ENCODE measurements at places on chromosomes 16 and 17.

- DNase-seq, result no peak
Observed at GRCh38 chr17:12229335-12229734, 208.7 kb downstream of the MAP2K4 start.

GRCh38 chr17:8542599-8543502 lies 87.7 kb downstream of the MYH10 start:
- DNase-seq, result no peak

GRCh38 chr17:59427425-59427921 lies 96.0 kb downstream of the YPEL2 start:
- peak; percentile 32 for DNase-seq

- DNase-seq, result no peak
Observed at GRCh38 chr17:70934231-70934630, 764.9 kb downstream of the KCNJ2 start.

- DNase-seq, result no peak
Observed at GRCh38 chr17:62618647-62619416, 8.6 kb upstream of the MRC2 start.

DNA sequence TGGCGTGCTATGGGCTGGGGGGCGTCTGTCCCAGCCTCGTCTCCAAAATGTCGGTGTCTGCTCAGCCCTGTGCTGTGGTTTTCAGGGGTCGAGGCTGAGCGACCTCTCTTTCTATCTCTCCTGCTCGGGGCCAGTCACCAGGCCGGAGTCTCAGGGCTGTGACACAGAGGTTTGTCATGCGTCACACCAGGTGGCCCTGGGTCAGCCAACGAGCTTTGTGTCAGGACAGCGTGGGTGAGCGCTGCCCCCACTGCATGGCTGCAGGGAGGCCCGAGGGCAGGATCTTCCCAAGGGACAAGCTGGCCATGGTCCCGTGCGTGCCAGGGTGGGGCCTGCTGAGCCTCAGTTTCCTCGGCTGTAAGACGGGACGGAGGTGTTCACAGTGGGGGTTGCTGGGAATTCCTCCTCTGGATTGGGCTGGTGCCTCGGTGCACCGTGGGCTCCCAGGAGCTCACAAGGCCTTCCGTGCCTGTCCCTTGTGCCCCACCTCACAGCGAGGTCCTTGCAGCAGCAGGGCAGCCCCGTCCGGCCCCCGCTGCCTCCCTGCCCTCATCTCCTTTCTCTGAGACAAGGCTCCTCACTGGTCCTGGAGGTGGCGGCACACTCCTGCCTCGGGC lies 50.5 kb downstream of the CBFA2T3 start:
- DNase-seq, result no peak

DNA sequence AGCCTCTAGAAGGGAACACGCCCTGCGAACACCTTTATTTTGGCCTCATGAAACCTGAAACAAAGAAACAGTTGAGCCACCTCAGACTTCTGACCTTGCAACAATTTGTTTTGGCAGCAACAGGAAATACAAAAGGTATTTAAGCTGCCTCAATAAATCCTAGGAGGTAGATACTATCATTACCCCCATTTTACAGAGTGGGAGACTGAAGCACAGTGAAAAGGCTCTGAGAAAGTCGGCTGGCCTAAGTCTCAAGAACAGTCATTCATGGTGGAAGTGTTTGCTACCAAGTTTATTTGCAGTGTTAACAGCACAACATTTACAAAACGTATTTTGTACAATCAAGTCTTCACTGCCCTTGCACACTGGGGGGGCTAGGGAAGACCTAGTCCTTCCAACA lies 19.0 kb downstream of the RND2 start:
- no peak for DNase-seq

DNA sequence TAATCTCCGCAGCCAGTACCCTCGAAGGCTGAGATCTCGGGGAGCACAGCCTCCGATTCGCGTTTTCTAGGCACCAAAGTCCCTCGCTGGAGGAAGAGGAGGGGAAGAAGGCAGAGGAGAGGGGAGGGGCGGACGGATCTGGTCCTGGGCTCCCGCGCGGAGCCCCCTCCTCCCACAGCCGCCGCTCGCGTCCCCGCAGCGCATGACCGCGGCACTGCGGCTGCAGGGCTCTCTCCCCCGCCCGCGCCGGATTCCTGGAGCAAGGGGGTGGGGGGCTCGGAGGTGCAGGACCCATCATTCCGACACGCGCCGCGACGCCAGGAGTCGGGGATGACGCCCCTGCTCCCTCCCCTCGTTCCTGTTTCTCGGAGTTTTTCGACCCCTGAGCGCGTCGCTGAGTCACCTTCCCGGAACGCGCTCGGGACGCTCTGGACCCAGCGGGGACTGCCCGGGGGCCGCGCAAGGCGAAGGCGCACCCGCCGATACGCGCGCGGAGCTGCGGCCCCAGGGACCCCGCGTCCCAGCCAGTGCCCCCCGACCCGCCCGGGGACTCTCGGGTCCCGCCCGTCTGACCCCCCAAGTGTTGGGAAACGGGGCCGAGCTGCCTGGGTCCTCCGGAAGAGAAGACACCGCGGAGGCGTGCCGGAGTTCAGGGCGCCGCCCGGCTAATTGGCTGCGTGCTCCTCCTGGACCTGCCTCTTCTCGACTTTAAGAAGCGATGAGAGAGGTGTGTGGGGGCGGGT lies 1.4 kb upstream of the SPHK1 start:
- peak; percentile 53 for DNase-seq

GRCh38 chr16:60491273-60491672 lies 1545.0 kb downstream of the CDH8 start:
- no peak for DNase-seq

DNA sequence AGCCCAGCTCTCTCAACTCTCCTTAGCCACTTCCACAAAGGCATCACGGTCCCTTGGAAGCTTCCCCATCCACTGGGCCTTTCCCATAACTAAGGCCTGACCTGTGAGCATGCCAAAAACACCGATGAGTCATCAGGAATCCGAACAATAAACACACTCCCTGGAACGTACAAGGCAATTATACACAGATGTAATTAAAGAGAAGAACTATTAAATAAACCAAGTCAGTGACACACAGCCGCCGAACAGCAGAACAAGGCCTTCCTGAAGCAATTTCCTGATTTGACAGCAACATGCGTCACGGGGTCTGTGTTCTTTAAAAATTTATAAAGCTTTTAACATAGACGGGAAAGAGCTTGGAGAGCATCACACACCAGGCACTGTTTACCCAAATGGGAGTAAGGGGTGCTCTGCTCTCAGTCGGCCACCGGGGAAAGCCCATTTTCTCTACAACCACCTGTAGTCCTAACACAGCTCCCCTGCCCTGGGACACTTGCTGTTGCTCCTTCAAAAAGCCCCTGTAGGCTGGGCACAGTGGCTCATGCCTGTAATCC lies 29.4 kb downstream of the COG7 start:
- DNase-seq, result no peak

- DNase-seq, result no peak
Observed at GRCh38 chr16:71626018-71626857, at the start of gene MARVELD3. MARVELD3 (plus strand) TSS chr16:71626184; CDS start chr16:71626230, 46 bp downstream.

GRCh38 chr17:4003131-4003500 lies 38.9 kb upstream of the ATP2A3 start:
- no peak for DNase-seq

DNA sequence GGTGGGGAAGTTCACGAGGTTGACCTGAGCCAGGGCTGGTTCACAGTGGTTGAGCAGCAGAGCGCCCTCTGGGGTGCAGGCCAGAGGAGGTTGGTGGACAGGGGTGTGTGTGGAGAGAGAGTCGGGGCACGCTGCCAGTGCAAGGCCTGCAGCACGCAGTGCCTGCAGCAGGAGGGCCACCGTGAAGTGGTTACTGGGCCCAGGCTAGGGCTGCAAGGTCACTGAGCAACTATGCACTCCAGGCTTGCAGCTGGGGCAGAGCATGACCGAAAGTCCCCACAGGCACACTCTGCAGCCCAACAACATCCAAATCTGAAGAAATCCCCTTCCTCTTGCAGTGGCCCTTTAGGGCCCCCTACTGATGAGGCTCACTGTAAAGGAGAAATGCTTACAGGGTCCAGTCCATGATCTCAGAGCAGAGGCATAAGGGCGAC lies 89.1 kb upstream of the NOL11 start:
- DNase-seq, result no peak

GRCh38 chr17:40528692-40529417 lies 27.4 kb upstream of the TNS4 start:
- DNase-seq, result no peak

- no peak for DNase-seq
Observed at GRCh38 chr16:3401719-3402397, 843 bp downstream of the ZNF174 start.

DNA sequence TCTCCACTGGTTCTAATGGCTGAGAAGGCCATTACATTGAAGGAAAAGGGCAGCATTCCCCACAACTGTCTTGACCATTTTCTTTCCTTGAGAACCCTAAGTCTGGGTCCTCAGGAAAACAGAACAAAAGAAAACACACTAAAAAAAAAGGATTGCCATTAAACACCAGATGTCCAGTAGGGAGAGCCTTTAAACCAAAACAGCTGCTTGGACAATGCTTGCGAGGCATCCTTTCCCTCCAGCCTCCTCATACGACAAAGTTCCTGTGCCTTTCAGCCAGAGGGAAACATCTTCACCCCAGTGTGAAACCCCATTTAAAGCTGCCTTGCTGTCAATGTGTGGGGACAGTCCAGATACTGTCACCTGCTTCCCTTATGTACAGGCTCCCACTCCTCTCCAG lies 74.3 kb downstream of the MMD start:
- no peak for DNase-seq

- DNase-seq, result no peak
Observed at GRCh38 chr17:82217530-82218204, 5.0 kb upstream of the CCDC57 start.

DNA sequence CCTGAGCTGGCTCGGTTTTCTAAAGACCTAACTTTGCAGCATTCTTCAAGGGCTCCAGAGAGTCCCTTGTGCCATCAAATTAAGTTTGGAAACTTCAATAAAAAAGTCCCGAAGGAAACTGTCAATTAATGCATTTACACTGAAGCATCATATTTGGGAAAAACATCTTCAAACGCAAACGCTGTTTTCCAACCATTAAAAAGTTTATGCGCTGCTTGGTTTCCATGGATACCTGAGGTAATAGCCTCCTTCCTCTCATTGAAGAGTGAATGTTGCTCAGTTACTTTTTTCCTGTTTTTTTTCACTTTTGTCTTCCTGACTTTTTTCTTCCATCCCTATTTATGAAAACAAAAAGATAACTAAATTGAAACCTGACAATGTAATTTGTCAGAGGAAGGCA lies 399.1 kb downstream of the MAF start:
- DNase-seq, result no peak

- no peak for DNase-seq
Observed at GRCh38 chr17:35844547-35844946, 24.1 kb downstream of the HEATR9 start.
